Substantia nigra (tissue), 51 donors: ENCODE measurements at places on chromosomes 6 and 20.

DNA sequence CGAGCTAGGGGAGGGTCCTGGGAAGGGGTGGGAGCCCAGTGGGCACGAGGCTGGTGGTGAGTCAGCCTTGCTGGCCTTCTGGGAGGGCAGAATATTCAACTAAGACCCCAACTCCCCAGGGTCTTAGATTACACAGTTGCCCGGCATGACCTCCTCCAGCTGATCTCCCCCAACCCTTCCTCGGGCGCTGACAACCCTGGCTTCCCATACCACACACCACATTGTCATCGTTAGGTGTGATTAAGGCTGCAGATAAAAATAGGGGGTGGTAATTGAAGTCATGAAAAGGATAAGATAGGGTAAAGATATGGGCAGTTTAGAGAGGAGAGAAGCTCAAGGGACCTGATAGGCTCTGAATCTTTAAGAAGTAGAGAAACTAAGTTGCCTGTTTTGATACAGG lies 10.5 kb downstream of the CDC40 start:
- DNase-seq: no peak

DNA sequence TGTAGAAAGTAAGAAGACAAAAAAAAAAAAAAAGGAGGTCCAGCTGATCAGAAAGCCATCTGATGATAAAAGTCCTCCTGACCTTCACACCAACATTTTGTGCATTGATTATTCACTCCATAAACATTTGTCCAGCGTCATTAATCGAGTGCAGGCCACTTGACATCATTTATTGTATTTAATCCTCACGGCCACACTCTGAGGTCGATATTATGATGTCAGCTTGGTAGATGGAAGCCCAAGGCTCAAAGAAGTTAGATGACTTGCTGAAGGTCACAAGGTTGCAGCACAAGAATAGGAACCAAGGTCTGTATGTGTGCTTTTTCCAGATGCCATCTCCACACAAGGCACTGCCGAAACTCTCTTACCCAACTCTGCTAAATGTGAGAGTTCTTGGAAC lies 328.4 kb downstream of the KIF16B start:
- DNase-seq: no peak

DNA sequence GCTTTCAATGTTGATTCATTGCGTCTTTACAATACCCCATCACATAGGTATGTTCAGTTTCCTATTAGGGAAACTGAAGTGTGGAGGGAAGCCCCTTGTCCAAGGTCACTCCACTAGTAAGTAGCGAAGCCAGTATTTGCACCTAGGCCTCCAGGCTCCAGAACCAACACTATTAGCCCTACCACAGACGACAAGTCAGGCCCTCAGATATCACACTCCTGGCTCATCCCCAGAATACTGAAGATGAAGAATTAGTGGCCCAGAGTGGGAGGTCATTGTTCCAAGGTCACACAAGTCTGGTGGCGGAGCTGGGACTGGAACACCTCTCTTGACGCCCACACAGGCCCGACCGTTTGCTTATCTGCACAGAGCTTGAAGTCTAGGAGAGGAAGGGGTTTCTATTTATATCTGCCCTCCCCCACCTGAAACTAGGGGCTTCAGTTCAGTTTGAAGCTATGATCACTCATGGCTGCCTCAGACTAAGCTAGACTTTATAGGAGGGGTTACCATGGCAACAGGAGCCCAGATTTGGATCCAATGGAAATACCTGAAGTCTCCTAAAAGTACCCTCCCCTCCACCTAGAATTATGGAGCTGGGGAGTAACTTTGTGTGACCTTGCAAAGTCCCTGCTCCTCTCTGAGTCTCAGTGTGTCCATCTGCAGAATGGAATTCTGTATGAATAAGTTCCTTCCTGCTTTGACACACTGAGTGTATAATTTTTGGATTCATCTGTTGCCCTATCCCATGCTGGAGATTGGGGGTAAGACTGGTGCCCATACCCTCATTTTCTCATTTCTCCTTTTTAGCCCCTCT lies 2.2 kb downstream of the SNTA1 start:
- DNase-seq: no peak

GRCh38 chr6:168871642-168872315 lies 381.9 kb downstream of the THBS2 start:
- no peak for DNase-seq
